ENCODE measurements at places on chromosomes 6 and 20.

DNA sequence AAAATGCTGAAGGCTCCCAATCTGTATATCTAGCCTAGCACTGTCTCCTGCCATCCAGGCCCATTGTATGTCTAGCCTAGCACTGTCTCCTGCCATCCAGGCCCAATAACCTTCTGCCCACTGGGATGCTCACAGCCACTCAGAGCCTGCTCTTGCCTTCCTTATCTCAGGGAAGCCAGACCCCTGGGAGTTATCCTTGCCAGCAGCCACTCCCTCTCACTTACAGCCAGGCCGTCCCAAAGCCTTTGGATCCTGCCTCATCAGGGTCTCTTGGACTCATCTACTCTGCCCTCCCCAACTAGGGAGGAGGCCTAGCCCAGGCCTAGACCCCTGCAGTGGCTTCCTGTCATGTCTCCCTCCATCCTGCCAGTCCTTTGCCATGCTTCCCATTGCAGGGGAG lies 37.3 kb downstream of the KIF3B start:
- no peak for DNase-seq

DNA sequence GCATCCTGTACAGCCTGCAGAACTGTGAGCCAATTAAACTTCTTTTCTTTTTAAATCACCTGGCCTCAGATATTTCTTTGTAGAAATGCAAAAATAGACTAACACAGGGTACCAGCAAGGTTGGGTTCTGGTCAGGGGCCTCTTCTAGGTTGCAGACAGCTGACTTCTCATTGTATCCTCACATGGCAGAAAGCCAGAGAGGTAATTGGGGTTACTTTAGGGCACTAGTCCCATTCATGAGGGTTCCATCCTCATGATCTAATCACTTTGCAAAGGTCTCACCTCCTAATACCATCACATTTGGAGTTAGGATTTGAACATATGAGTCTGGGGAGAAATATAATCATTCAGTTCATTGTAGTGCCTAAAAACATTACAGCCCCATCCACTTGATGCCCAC lies 101.5 kb downstream of the LCA5 start:
- no peak for DNase-seq

- DNase-seq, result no peak
Measured at GRCh38 chr6:142693441-142693840, 251.5 kb downstream of the HIVEP2 start.

GRCh38 chr20:55004044-55004443 lies 528.7 kb downstream of the DOK5 start:
- DNase-seq, result no peak

DNA sequence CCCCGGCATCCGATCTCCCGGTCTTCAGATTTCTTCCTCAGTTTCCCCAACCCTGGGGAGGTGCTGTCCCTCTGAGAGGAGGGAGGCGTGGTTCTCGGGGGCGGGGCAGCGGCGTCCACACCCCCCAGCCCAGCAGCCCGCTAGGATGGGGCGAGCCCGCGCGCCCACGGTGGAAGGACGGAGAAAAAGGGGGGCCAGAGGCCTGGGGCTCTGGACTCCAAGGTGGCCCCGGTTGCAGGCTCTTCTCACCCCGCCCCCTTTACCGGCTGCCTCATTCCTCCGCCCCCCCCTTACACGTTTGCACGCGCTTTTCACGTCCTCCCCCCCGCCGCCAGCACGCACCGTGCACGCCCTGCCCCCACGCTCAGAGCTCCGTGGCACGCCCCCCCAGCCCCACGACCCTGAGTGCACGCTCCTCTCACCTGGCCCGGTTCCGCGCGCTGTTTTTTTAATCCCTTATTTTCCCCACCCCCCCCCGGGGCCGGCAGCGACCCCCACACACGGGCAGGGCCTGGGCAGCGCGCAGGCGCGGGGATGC lies 402 bp downstream of the ZBTB12 start:
- peak; percentile 6 for DNase-seq

GRCh38 chr6:162068340-162068739 lies 659.2 kb downstream of the PRKN start:
- no peak for DNase-seq

- DNase-seq, result no peak
Measured at GRCh38 chr6:42347456-42347855, 104.3 kb downstream of the TRERF1 start.

GRCh38 chr20:60491051-60491581 lies 532.9 kb downstream of the CDH26 start:
- DNase-seq, result no peak

DNA sequence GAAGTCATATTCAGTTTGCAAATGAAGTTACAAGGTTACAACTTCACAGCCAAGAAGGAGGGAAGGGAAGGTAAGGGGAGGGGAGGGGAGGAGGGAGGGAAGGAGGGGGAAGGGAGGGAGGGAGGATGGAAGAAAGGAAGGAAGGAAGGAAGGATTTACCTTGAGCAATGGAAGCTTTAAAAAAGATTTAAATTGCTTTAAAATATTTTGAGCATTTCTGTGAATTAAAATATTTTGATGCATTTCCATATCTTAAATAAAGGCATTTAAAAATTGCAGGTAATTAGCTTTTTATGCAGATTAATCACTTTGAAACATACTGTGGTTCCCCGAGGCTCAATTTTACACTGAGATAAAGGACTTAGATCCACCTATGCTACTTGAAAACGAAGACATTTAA lies 618.0 kb downstream of the TFAP2A start:
- no peak for DNase-seq

DNA sequence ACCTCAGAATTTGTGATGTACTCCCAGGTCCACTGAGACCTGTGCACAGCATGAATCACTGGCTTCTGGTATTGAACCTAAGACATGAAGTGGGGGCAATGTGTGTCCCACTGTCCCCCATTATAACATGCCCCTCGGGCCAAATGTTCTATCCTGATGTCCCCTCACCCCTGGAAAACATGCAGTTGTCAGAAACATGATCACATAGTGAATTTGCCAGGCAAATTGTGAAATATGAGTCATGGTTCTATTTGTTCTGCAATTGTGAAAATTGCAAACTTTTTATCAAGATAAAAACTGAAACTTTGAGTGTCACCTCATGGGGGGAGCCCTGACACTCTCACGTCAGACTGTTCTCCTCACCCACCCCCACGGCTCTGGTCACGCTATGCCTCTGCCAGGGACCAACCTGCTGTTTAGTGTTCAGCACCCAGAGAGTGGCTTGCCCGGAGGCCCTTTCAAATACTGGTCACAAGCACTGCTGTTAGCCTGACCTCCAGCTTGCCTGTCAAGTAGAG lies 305.3 kb downstream of the CLIC5 start:
- no peak for DNase-seq

DNA sequence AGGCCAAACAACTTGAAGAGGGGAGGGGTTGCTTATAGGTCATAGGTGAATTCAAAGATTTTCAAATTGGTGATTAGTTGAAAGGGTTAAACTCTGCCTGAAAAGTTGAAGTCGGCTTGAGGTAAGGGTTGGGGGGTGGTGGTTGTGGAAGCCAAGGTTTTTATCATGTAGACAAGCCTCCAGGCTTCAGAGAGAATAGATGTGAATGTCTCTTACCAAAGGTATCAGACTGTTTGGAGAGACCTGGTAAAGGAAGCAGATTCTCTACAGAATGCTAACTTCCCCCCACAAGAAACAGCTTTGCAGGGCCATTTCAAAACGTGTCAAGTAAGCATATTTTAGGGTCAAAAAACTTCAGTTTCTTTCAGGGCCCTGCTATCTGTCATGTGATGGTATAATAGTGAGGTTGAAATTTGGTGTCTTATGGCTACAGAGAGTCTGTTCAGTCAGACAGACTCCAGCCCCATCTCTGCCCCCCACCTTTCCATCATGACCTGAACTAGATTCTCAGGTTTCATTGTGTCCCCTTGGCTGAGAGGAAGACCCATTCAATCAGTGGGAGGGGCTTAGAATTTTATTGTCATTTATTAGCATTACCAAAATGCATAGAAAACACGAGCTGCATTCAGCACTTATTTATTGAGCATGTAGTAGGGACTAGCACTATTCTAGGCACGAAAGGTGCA lies 136.5 kb downstream of the MAP3K7 start:
- DNase-seq, result no peak

DNA sequence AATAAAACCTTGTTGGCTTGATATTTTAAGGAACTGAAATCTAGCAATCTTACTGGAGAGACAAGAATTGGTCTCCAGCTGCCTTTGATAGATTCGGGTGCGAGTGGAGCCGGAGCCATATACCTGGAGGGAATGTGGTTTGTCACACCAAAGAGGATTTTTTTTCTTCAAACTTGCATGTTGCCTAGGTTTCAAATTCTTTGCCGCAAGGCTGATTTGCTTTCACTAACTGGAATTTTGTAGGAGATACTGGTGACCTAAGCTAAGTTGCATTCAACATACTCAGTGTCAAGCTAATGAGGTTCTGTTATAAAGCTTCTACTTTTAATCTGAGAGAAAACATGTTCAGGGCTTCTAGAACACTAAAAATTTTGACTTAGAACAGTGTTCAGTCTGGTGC lies 39.7 kb upstream of the ASIP start:
- no peak for DNase-seq

GRCh38 chr6:33259032-33259431 lies 12.6 kb downstream of the VPS52 start:
- no peak for DNase-seq

GRCh38 chr20:35301426-35301825 lies 9.2 kb upstream of the FAM83C start:
- DNase-seq, result no peak

DNA sequence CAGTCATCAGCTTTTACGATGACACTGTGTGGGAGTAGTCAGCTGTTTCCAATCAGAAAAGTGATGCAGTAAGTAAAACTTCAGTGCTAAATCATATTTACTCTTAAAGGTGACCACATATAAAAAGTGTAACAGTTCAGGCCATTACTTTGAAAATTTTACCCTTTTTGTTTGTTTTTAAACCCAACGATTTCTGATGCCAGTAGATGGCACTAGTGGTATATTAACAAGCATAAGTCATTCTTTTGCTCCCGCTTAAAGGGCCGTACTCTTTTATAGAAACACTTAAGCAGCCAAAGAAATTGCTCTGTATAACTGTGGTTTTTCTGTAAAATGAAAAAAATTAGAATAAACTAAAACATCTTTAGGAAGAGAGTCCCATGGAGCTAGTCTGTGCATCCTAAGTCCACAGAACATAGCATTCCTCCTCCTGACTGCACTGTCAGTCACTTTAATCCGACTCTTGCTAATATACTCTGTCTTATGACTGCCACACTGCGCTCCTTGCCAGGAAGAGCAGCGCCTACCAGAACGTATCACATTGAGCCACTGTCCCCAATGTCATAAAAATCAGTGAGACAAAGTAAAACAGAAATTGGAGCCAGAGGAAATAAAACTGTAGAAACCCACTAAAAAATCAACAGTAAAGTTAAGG lies 25.0 kb downstream of the HEBP2 start:
- DNase-seq, result peak; percentile 41

DNA sequence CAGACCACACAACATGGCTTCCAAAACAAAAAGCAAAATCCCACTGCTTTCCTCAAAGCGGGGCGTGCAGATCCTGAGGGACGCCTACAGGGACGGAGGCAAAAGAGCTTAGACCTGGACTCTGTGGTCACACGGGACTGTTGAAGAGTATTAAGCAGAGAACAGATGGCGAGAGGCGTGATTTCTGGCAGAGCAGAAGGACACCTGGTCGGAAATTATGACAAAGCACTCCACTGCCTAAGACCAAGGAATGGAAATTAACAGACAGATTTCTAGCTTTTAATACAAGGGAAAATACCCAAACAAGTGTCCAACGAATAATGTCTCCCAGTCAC lies 15.4 kb downstream of the CST7 start:
- DNase-seq, result no peak

DNA sequence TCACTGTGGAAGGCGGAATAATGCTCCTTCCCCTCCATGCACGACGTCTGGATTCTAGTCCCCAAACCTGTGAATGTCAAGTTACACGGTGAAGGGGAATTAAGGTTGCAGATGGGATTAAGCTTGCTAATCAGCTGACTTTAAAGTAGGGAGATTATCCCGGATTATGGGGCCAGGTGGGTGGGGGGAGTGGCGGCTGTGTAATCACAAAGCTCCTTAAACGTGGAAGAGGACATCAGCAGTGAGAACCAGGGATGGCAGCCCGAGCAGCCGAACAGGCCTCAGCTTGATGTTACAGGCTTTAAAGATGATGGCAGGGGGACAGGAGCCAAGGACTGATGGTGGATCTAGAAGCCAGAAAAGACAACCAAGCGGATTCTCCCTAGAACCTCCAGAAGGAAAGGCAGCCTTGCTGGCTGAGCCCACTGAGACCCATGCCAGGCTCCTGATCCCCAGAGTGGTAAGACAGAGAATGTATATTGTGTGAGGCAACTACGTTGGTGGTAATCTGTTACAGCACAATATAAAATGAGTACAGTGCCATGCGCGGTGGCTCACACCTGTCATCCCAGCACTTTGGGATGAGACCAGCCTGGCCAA lies 117.5 kb downstream of the SCML4 start:
- DNase-seq, result no peak

- DNase-seq, result peak; percentile 15
Measured at GRCh38 chr6:44494011-44494501, 106.5 kb downstream of the CDC5L start.

- no peak for DNase-seq
Measured at GRCh38 chr20:56987986-56988385, 278.5 kb downstream of the BMP7 start.

GRCh38 chr6:151351731-151352130 lies 39.6 kb downstream of the ZBTB2 start:
- no peak for DNase-seq

GRCh38 chr6:131036143-131036542 lies 26.9 kb downstream of the EPB41L2 start:
- DNase-seq, result no peak

DNA sequence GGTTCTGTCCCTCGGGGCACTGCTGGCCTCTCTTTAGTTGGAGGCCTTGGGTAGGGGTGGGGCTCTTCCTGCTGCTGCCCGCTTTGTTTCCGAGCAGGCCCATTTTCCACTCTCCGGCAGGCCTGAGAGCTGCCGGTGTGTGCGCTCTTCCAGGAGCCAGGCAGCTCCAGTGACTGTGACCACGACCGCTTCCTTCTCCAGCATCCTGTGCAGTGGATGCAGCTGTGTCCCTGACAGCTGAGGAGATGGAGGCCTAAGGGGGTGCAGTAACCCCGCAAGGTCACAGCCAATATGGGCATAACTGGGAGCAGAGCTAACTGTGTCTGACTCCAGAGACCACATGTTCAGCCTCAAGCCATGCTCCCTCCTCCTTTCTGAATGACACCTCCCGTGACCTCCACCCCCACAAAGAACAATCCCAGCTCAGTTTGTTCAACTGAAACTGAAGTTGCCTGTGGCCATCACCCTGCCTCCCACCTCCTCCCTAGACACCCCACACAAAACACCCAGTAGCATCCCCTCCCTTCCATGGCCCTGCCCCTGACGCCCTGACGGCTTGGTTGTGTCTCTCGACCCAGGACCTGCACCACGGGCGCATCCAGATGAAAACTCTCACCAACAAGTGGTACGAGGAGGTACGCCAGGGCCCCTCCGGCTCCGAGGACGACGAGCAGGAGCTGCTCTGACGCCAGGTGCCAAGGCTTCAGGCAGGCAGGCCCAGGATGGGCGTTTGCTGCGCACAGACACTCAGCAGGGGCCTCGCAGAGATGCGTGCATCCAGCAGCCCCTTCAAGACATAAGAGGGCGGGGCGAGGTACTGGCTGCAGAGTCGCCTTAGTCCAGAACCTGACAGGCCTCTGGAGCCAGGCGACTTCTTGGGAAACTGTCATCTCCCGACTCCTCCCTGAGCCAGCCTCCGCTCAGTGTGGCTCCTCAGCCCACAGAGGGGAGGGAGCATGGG lies 27.8 kb downstream of the SPATA2 start:
- no peak for DNase-seq

GRCh38 chr6:50381099-50381415 lies 331.3 kb upstream of the DEFB112 start:
- DNase-seq, result no peak
